Skin of body (tissue), 3 donors: ENCODE measurements at places on chromosomes 1 and 21.
A peak's percentile ranks its signal among the peaks of the same experiment; 100 is the strongest.

DNA sequence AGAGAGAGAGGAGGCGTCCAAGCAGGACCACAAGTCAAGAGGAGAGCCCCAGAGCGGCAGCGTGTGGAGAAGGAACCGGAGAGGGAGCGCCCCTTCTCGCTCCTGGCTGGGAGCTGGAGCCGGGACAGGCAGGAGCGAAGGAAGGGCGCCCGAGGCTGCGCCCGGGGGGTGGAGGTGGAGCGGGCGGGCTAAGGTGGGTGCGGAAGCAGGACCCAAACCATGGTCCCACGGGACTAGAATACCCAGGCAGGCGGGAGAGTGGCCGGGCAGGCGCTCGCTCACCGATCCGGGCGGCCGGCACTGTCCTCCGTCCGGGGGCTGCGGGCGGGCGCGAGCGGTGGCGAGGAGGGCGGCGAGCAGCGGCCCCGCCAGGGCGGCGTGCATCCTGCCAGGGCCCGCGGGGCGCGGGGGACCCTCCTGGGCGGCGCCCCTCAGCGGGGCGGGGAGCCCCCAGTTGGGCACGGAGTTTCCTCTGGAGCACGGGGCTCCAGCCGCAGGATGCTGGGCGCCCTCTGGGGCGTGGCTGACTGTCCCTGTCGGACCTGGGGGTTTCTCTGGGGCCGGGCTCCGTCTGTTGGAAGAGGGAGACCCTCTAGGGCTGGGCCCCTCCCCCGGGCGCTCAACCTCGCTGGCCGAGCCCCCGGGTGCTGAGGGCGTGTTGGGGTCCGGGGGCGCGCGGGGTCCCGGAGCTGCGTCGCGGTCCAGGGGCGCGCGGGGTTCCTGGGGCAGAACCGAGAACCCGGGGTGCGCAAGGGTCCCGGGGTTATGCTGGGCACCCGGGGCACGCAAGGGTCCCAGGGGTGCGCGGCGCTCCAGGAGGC lies 569 bp downstream of the TRABD2B start:
- DNase-seq: no peak

- DNase-seq: no peak
Measured at GRCh38 chr1:247375747-247376146, 40.2 kb upstream of the NLRP3 start.

DNA sequence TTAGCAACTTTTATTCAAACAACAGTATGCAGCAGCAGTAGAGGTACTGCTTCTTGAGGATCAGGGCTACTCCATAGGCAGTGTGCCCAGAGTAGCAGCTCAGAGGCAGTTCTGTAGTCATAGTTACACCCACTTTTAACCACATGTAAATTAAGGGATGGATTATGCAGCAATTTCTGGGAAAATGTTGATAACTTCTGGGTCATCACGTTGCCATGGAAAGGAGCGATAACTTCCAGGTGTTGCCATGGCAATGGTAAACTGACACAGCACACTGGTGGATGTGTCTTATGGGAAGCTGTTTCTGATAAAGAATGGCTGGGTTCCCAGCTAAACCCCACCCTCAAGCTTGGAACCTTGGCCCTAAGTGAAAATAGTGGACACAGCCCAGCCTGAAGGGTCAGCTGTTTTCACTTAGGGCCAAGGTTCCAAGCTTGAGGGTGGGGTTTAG lies 29.0 kb upstream of the PLA2G2A start:
- peak; percentile 81 for DNase-seq

GRCh38 chr1:100073531-100073930 lies 59.2 kb downstream of the SASS6 start:
- no peak for DNase-seq

DNA sequence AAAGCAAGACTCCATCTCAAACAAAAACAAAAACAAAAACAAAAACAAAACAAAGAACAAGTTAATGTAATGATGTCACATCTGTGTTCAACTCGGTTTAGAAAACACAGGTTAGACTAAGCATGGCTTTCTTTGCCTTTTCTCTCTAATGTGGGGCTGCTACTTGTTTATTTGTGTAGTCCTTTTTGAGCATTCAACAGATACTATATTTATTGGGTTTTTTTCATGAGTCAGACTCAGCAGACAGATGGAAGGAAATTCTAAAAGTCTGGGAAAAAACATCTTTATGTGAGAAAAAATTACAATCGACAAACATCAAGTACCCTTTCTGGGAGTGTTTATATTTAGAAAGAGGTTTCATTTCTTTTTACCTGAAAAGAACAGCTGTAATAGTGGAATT lies 22.3 kb upstream of the OTUD3 start:
- no peak for DNase-seq

- DNase-seq: no peak
Measured at GRCh38 chr1:26181586-26182382, 4.5 kb downstream of the CNKSR1 start.
